ENCODE measurements at places on chromosomes 2 and 18.

- DNase-seq: peak; percentile 99
Observed at GRCh38 chr2:8681786-8682692, at the start of gene ID2. Gene ID2 (plus strand): TSS chr2:8682056. CDS start chr2:8682166, 110 bp downstream.

DNA sequence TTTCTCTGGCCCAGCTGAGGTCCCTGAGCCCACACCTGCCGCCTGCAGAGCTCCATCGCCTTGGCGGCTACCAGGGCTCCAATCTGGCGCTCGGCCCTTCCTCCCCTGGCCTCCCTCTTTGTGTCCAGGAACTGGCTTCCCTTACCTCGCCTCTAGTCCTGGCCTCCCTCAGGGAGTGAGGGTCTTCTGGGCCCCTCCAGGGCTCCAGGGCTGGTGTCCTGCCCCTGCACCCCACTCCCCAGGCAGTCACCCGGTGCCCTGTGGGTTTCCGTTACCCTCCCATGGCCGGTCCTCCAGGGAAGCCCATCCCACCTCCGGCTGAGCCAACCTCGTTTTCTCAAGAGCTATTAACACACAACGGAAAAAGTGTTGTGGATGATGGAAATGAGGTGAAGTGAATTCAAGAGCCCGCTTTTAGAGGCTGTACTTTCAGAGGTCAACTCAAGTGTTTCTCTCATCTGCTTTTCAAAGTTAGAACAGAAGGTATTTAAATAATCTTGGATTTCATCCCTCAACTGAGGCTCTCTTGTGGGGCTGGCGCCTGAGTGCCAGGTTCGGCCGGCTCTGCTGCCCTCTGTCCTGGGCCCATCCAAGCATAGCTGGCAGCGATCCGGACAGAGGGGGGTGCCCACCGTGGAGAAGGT lies 131.9 kb downstream of the ASB1 start:
- no peak for DNase-seq

DNA sequence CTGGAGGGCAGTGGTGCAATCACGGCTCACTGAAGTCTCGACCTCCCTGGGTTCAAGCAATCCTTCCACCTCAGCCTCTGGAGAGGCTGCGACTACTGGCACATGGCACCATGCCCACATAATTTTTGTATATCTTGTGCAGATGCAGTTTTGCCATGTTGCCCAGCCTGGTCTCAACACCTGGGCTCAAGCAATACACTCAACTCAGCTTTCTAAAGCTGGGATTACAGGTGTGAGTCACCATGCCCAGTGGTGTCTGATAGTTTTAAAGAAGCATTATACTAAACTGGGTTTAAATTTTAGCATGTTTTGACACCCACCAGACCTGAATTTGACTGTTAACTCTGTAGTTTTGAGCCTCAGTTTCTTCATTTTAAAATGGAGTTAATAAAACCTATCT lies 109.4 kb upstream of the SLC38A11 start:
- DNase-seq: no peak

- no peak for DNase-seq
Observed at GRCh38 chr18:31247574-31248199, 70.3 kb upstream of the DSG1 start.

DNA sequence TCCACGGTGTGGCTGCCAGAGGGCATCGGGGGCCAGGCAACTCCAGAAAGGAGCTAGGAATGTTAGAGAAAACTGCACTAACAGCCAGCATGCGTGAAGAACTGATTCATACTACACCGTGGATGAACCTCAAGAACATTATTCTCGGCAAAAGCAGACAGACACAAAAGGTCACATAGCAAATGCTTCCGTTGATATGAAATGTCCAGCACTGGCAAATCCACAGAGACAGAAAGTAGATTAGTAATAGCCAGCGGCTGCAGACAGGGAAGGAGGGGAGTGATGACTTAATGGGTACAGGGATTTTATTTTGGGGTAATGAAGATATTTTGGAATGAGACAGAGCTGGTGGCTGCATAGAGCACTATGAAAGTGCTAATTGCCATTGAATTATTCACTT lies 37.4 kb downstream of the SCTR start:
- DNase-seq: no peak

DNA sequence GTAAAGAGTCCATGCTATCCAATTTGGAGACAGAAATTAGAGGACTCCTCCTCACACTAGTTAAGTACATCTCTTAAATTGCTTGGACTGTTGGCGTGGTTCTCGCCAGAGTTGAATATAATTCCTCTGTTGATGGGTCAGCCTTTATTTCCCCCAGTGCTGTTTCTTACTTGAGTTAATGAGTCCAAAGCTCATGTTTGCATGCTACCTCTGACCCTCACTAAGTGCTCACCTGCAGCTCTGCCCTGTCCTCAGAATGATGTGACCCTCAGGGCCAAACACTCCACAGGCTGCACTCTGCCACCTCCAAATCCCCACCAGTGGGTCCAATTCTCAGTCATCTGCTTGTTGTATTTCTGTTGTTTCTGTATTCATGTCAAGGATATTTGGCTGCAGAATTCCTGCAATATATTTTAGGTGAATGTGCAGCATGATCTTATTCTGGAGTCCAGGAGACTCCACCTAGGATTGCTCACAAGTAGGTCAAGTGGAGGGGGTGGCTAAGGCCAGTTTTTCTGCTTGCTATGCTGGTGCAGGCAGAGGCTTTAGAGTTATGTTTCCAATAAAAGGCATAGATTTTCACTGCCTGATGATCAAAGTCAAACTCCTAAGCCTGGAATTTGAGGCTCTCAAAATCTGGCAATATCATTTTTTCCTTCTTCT lies 37.8 kb downstream of the RDH14 start:
- no peak for DNase-seq

DNA sequence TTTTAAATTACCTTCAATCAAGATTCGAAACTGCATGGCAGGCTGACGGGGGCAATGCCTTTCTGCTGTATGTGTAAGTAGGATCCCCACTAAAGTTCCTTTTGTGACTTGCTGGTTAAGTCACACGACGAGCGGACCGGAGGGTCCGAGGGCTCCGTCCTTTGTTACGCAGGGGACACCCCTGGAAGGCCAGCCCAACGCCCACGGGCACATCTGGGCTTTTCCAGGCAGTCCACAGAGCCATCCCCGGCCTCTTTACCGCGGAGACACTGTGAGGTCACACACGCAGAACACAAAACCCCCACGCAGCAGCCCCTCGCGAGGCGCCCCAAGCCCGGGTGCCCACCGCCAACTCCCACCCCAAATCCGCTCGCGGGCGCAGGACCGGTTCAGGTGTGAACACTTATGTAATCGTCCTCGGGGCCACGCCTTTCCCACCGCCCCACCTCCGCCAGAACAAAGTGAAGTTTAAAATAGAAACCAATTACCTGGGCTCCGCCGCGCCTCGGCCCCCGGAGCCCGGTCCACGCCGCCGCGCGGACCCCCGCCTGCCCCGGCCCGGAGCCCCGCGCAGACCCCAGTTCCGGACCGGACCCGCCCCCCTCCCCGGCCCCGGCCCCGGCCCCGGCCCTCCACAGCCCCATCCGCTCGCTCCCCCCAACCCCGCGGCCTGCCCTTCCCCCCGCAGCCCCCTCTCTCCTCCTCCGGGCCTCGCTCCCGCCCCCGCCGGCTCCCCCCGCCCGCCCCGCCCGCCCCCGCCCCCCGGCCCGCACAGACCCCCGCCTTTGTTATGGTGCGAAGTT lies 4.2 kb downstream of the ZNF516 start:
- DNase-seq: no peak

GRCh38 chr2:238061315-238062202 lies 758 bp downstream of the SCLY start:
- peak; percentile 51 for DNase-seq

All from HTR-8/SVneo (cell line).